ENCODE measurements at places on chromosomes 3 and 15. TPM values are rescaled to one million over a fixed set of nuclear protein-coding genes. Genes with fewer than 3 reads are reported as not detected.

GRCh38 chr3:125129512-125129997 is 73.8 kb upstream of the HEG1 start:
- no peak for DNase-seq

- no peak for DNase-seq
These were observed 26.3 kb downstream of the NSUN3 start for GRCh38 chr3:94089126-94089525.

DNA sequence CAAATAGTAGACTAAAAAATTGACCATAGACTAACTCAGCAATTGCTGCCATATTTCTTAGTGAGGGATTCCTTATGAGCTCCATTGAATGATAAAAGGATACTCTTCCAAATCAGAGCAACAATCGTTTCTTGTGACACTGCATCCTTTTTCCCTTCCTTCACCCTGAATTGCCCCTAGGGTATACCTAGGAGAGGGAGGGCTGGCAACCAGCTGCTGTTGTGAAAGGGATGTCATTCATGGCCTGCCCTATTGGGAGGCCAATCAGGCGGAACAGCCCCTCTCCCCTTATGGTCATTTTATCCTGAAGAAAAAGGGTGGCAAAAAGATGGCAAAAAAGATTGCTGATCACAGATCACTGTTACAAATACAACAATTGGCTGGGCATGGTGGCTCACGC is 26.3 kb downstream of the B3GNT5 start:
- no peak for DNase-seq

GRCh38 chr15:20356444-20356910 is 185.1 kb downstream of the GOLGA6L6 start:
- DNase-seq, result peak; percentile 83

GRCh38 chr3:146554151-146554760 is 9.8 kb upstream of the PLSCR1 start:
- peak; percentile 14 for DNase-seq

DNA sequence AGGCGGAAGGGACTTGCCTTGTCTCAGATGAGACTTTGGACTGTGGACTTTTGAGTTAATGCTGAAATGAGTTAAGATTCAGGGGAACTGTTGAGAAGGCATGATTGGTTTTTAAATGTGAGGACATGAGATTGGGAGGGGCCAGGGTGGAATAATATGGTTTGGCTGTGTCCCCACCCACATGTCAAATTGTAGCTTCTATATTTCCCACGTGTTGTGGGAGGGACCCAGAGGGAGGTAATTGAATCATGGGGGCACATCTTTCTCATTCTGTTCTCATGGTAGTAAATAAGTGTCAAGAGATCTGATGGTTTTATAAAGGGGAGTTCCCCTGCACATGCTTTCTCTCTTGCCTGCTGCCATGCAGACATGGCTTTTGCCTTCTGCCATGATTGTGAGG is 89.2 kb downstream of the CGGBP1 start:
- DNase-seq, result no peak

GRCh38 chr15:78564743-78565096 is 600 bp upstream of the CHRNA5 start:
- DNase-seq, result peak; percentile 7

DNA sequence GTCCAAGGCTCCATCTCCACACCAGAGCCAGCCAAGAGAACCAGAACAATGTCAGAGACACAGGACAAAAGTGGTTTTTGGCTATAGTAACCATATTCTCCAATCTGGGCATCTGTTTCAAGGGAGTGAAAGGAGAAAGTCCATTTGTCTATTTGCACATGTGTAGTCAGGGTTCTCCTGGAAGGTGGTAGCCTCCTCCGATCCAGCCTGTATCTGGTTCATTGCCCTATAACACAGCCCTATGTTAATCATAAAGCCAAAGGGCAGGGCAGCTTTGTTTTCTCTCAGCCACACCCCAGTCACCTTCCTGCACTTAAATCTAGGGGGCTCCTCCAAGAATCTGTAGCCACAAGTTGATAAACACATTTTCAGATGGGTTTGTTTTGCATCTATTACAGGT is 128.1 kb upstream of the ADPGK start:
- DNase-seq, result no peak

DNA sequence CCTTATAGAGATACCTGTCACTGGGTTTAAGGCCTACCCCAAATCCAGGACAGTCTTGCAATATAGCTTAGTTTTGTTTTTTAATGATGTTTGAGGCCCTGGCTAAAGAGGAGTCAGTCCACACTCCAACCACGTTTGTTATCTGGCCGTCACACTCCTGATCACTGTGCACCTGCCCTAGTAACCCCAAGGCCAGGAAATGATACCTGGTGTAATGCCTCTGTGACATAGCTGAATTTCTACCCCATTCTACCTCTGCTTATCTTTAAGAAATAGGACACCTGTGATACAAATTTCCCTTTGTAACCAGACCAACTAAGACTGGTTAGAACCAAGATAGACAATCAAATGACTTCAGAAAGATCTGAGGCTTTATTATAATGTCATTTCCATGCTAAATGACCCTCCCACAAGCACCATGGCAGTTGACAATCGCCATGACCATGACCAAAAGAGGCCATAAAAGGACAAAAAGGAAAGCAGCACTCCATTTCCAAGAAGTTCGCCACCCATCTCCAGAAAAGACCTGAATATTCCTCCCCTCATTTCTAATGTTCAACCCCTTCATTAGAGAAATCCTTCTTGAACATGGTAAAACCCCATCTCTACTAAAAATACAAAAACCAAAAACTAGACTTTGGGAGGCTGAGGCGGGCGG is 4.8 kb upstream of the RTP3 start:
- DNase-seq, result no peak

GRCh38 chr15:26115229-26115943 is 252.3 kb upstream of the ATP10A start:
- DNase-seq, result no peak

- DNase-seq, result no peak
These were observed 723.1 kb downstream of the CADM2 start for GRCh38 chr3:85681906-85682305.

DNA sequence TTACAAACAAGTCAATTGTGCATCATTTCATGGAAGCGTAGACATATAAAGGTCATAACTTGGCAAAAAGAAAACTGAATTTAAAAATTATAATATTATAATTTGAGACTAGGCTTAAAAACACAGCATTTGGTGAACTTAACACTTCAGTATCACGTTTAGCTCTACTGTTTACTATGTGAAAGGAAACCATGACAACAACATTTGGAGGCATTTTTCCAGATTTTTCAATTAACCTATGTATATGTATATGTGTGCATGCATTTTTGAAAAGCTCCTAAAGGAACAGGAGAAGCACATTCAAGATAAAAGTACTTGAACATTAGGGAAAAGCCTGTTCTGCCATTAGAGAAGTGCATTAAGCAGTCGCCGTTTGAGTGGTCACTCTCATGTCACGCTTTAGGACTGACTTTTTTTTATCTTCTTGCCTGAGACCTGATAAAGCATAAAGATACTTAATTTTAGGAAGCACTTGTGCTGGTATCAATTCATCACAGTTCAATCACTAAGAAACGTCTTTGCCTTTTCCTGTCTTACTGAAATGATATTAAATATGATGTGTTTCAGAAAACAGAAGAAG is 156.0 kb downstream of the NAALADL2 start:
- DNase-seq, result no peak

- DNase-seq, result no peak
These were observed 351.3 kb downstream of the FOXP1 start for GRCh38 chr3:71232175-71232679.

DNA sequence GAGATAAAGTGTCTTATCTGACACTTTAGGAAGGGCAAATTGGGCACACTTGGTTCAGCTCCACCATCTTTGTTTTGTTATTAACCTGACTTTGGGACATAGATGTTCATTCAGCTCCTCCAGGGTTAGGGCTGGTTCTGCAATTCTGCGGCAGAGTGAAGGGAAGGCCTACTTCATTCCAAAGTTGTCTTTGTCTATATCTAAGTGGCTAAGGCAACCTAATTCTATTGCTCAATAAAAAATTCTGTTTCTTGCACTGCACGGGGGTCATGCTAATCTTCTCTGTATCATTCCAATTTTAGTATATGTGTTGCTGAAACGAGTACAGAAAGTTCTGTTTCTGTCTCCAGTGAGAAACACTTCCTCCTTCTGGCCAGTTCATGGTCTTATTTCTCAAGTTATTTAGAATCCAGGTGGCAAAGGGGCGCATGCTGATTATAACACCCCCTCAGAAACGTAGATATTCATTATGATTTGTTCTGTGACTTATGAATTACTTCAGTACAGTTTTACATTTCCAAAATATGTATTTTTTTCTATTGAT is 53.5 kb downstream of the PFN2 start:
- DNase-seq, result no peak

GRCh38 chr3:41464401-41464800 is 265.1 kb downstream of the CTNNB1 start:
- no peak for DNase-seq

GRCh38 chr3:182760576-182761164 is 32.6 kb upstream of the ATP11B start:
- no peak for DNase-seq

- no peak for DNase-seq
These were observed 209.5 kb upstream of the ST8SIA2 start for GRCh38 chr15:92184142-92184541.

GRCh38 chr3:169264711-169265110 is 398.8 kb downstream of the MECOM start:
- DNase-seq, result no peak

- no peak for DNase-seq
These were observed 176.2 kb upstream of the ANKRD28 start for GRCh38 chr3:15973940-15974339.

- peak; percentile 71 for DNase-seq
These were observed 3.4 kb downstream of the RNU6-1 start for GRCh38 chr15:67836477-67836876.

- no peak for DNase-seq
These were observed 20.7 kb upstream of the SLC25A26 start for GRCh38 chr3:66200147-66200546.

DNA sequence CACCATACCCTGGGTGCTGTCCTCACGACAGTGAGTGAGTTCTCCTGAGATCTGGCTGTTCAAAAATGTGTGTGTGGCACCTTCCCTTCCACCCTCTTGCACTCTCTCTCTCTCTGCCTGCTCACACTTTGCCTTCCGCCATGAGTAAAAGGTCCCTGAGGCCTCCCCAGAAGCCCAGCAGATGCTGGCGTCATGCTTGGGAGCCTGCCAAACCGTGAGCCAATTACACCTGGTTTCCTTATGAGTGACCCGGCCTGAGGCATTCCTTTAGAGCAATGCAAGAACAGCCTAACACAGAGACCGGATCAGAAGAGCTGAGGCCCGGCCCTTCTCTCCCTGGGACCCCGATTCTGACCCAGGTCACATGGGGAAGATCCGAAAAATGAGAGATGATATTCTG is 15.4 kb downstream of the TMEM44 start:
- no peak for DNase-seq

- no peak for DNase-seq
These were observed 64.4 kb upstream of the TAMM41 start for GRCh38 chr3:11910971-11911531.

DNA sequence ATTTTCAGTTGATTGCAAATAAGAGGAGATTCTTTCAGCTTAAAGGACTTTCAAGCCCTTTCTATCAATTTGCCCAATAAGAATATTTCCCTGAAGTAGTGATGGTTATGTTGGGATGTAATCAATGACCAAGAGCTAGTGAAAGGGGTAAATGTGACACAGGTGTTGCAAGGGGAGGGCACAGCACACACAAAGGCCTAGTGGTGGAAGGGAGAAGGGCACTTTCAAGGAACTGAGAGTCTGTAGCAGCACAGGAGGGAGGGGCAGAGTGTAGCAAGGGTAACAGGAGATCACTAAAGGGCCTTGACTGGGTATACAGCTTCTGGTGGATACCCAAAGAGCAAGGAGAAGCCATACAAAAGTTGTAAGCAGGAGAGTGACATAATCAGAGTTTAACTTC is 217.8 kb upstream of the ARHGEF26 start:
- DNase-seq, result no peak

GRCh38 chr3:4999531-5000184 is 20.4 kb downstream of the BHLHE40 start:
- DNase-seq, result no peak

DNA sequence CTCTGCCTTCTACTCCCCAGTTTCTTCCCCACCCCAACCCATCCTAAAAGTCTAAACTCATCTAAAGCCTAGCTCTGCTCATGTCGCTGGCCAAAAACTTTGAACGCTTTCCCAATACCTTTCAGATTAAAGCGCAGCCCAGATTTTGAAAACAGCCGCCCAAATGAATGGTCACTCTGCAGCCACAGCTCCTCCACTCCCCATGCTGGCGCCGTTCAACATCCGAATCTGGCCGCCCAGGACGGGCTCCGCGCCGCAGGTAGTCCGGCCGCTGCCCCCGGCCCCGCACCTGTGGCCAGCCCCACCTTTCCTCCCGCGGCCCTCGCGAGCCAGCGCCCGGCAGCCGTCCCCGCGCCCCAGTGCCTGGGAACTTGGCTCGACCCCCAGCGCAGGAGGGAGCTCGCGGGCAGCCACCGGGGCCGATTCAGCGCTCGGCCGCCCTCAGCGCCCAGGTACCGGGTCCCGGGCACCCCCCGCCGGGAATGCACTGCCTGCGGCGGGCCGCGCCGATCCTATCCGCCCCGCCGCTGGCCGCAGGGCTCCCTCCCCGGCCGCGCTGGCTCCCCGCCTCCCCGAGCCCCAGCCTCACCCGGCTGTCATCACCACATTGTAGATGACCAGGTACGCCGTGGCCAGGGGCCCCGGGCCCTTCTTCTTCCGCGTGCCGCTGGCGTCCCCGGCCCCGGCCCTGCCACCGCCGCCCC is 417 bp downstream of the HACD2 start:
- DNase-seq, result peak; percentile 43

DNA sequence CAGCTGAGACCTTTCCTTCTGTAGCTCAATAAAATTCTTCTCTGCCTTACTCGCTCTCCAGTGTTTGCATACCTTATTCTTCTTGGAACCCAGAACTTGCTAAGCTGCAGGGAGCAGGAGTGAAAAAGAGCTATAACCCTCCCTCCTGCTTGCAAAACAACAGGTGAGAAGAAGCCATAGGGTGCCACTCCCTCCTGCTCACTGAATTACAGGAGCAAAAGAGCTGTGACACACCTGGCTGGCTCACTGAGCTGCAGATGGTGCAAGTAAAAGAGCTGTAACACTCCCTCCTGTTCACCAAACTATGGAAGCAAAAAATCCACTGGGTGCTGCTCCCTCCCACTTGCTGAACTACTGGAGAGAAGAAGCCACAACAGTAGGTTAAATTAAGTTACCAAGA is 44.2 kb upstream of the C2CD4B start:
- DNase-seq, result no peak

DNA sequence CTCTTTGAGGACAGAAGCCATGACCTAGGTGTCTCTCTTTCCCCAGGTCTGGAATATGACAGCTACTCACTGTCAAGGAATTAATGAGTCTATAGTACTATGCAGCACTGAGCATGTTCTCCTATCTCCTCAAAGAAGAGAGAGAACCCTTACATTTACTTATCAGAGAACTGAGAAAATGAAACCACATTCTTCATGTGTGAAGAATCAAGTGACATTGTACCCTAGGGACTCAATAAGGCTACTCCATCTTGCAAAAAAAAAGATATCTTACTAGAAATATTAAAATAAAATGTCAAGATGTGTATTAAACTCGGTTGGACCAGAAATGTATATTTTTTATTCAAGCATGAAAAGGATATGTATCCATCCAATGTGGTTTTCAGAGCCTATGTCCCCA is 133.2 kb upstream of the COL8A1 start:
- no peak for DNase-seq

The IL5RA gene
- total RNA-seq, result not detected

The CALML4 gene
- 7.3 TPM for total RNA-seq

The PROS1 gene
- total RNA-seq, result 0.20 TPM

The GNL3 gene
- total RNA-seq, result 198 TPM

The SLC22A14 gene
- total RNA-seq, result not detected

The CDHR4 gene
- total RNA-seq, result not detected

The ZNF35 gene
- total RNA-seq, result 5.4 TPM

The UBXN7 gene
- total RNA-seq, result 58.4 TPM

The MED12L gene
- total RNA-seq, result 2.9 TPM

Data from activated CD8-positive, alpha-beta T cell treated with anti-CD3 and anti-CD28 coated beads for 36 hours (primary cell).